ENCODE measurements at places on chromosomes 12 and 14. TPM values are rescaled to one million over a fixed set of nuclear protein-coding genes. Genes with fewer than 3 reads are reported as not detected.

DNA sequence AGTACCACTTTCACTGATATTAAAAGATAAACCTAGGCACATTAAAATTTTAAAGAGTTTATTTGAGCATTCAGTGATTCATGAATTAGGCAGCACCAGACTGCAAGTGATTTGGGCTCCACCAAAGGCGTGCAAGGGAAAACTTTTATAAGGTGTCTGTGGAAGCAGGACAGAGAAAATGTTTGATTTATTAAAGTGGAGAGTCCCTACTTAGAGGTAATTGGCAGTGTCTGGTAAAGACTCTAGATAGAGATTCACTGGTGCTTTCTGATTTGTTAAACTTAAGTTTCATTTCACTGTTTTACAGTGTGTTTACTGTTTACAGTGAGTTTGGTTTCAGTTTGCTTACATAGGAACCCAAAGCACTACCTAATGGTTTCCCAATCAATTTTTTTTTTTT, 72.8 kb downstream of the ANKS1B start:
- peak overlapping the region; percentile 60 for H3K27ac ChIP-seq
- H3K27me3 ChIP-seq, result no peaks in the 10 kb centered on the region
- H3K36me3 ChIP-seq, result no peaks in the 10 kb centered on the region

- no peak overlapping the region for H3K4me3 ChIP-seq
- H3K36me3 ChIP-seq, result no peaks in the 10 kb centered on the region
- H3K27ac ChIP-seq, result no peak overlapping the region
- no peak for DNase-seq
These were observed 7.1 kb upstream of the TBX5 start for GRCh38 chr12:114412825-114413749.

Gene RHOF
- 71.8 TPM for total RNA-seq

DNA sequence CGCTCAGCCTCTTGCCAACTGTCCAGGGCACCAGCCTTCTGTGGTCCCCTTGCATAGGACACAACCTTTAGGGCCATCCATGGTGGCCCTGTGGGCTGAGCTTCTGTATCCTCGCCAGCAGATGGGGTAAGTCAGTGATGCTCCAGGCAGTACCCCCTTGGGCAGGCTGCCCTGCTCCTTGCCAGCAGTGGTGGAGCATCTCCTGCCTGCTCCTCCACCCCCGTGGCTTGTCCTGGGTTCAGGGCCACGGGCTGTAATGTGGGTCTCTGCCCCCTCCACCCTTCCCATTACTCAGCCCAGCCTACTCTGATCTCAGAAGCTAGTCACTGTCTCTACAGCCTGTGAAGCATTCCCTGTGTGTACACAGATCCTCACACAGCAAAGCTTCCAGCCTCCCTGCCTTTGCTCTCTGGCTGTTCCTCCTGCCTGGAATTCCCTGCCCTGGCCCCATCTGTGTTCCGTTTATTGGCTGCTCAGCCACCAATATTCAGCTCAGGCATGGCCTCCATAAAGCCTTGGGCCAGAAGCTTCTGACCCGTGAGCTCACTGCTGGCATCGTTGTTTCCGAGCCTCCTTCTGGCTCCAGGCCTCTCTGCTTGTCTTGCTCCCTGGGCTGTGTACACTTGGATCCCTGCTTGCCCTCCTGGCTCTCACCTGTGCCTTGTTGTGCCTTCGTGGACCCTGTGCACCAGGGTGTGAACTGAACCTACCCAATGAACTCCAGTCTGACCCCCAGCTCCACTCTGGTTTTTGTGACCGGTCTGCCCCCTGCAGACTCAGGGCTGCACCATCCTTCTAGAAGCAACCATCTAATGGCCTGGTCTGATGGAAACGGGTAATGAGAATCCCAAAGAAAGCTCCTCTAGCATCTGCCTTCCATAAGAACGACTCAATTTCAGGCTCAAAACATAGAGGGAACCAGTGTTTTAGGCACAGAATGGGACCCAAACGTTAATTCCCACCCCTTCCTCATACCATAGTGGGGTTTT, 177.0 kb upstream of the PRMT8 start:
- H3K4me1 ChIP-seq, result no peaks in the 10 kb centered on the region
- no peak for DNase-seq
- H3K27ac ChIP-seq, result no peak overlapping the region

Gene CMA1
- not detected for total RNA-seq

Gene RNASE1
- 0.69 TPM for total RNA-seq

Gene SERPINA12
- total RNA-seq, result not detected

GRCh38 chr14:104296388-104297312, 158.3 kb downstream of the KIF26A start:
- H3K27me3 ChIP-seq, result no peaks in the 10 kb centered on the region
- DNase-seq, result no peak
- no peaks in the 10 kb centered on the region for H3K4me1 ChIP-seq
- no peak overlapping the region for H3K4me3 ChIP-seq
- H3K36me3 ChIP-seq, result no peaks in the 10 kb centered on the region
- no peak overlapping the region for H3K27ac ChIP-seq

GRCh38 chr14:30005114-30005808, 77.6 kb upstream of the PRKD1 start:
- peak; percentile 15 for DNase-seq
- H3K27ac ChIP-seq, result no peak overlapping the region
- no peaks in the 10 kb centered on the region for H3K4me1 ChIP-seq
- no peak overlapping the region for H3K4me3 ChIP-seq
- H3K36me3 ChIP-seq, result no peaks in the 10 kb centered on the region

DNA sequence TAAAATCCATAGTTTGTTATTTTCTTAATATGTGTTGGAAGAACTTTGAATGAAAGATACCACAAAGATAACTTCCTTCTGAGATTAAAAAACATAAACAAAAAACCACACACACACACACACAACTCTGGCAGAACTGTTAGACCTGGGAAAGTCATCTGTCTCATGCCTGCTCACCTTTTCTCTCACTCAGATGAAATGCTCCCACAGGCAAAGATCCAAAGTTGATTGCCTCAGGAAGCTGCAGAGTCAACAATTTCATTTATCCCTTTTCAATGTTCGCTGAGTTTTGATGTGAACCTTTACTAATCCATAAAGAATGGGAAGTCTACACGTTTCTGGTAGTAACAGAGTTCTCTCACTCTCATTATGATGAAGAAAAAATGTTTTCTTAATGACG, 112.0 kb downstream of the DENND5B start:
- no peaks in the 10 kb centered on the region for H3K4me1 ChIP-seq
- no peak for DNase-seq
- H3K4me3 ChIP-seq, result no peak overlapping the region
- H3K27me3 ChIP-seq, result no peaks in the 10 kb centered on the region

- no peaks in the 10 kb centered on the region for H3K27me3 ChIP-seq
- H3K4me1 ChIP-seq, result peaks cover 3% of the 10 kb centered on the region
- no peak overlapping the region for H3K27ac ChIP-seq
- H3K36me3 ChIP-seq, result no peaks in the 10 kb centered on the region
- H3K4me3 ChIP-seq, result no peak overlapping the region
These were observed 47.6 kb downstream of the TAOK3 start for GRCh38 chr12:118325081-118325480.

DNA sequence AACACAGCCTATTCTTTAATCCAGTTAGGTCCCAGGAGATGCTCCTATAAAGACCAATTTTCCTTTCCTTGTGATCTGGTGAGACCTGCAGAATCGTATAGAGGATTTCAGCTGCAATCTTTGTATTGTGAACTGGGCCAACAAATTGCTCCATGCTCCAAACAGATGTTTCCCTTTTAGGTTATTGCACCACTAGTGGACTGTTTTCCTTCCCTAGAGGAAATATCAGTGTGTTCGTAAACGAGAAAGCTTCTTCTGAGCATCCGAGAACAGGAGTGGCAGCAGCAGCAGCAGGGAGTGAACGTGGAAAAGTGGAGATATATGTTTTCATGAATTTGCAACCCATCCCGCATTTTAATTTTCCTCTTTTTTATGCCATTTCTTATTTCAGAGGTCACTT, 344.1 kb upstream of the PDE3A start:
- no peak overlapping the region for H3K27ac ChIP-seq
- no peaks in the 10 kb centered on the region for H3K4me1 ChIP-seq
- H3K4me3 ChIP-seq, result no peak overlapping the region
- H3K36me3 ChIP-seq, result no peaks in the 10 kb centered on the region
- no peaks in the 10 kb centered on the region for H3K27me3 ChIP-seq
- DNase-seq, result no peak

DNA sequence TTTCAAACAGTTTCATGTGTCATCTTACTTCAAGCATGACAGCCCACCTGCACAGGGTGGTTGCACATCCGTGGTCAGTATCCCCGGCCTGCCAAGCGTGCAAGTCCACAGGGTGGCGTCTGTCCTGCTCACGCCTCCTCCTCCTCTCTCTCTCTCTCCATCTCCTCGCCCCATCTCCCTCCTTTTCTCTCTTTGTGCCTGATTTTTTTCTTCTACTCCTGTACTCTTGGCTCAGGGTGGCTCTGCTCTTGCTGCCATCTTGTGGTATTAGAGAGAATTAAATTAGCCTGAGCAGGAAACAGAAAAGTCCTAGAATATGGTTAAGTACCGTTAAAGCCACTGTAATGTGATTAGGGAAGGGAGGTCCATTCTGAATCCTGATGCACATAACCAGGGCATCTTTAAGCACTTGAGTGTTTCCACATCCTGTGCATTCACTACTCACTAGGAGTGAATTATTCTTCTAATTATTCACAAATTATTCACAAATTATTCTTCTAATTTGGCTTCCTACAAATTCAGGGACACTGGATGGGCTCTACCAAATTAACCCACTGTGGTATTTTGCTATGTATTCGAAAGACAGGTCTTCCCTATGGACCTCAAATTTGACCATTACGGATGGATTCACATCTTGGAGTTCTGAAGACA, 25.5 kb upstream of the DTX1 start:
- H3K4me1 ChIP-seq, result no peaks in the 10 kb centered on the region
- H3K27me3 ChIP-seq, result peaks cover 3% of the 10 kb centered on the region
- no peak overlapping the region for H3K4me3 ChIP-seq
- no peak overlapping the region for H3K27ac ChIP-seq
- H3K36me3 ChIP-seq, result no peaks in the 10 kb centered on the region

Gene TAS2R13
- total RNA-seq, result 0.39 TPM

Gene EPYC
- total RNA-seq, result not detected

GRCh38 chr12:68428211-68428610, 96.0 kb upstream of the MDM1 start:
- no peak for DNase-seq
- H3K4me1 ChIP-seq, result peaks cover 34% of the 10 kb centered on the region
- H3K4me3 ChIP-seq, result no peak overlapping the region

DNA sequence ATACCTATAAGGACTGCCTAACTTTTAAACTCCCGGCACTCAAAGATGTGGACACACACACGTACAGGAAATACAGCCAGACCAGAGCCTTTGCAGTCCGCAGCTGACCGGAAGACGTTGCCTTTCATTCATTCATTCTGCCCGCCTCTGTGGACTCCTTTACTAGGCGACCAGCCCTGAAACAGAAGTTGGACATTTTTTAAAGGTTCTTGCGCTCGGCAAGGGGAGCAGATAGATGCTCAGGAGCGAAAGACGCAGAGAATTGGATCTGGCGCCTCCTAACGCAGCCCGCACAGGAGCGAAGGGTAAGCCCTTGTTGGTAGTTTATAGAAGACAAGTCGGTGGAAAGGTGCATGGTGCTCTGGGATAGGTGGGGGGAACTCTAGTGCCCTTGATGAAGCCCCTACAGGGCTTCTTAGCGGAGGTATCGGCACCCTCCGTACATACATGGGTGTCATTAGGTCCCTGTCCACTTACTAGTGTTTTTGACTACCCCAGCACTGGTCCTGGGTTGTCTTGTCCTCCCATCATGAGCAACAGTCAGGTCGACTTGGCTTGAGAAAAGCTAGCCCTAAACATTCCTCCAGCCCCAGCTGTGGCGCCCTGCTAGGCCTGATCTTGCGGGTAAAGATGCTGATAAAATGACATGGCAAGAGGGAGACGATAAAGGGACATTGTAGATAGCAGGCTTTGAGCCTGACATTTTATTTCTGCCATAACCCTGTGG, at the start of gene KDM2B:
Gene KDM2B (minus strand): TSS at position 65 of the 727 bp plus-strand sequence. CDS start 112 bp downstream, outside the sequence.
- H3K4me3 ChIP-seq, result peak within 1 kb of the TSS; percentile 92
- peaks cover 29% of the 10 kb centered on the region for H3K4me1 ChIP-seq
- H3K27me3 ChIP-seq, result no peaks in the 10 kb centered on the region
- no peak for DNase-seq
- H3K36me3 ChIP-seq, result no peaks in the 10 kb centered on the region

DNA sequence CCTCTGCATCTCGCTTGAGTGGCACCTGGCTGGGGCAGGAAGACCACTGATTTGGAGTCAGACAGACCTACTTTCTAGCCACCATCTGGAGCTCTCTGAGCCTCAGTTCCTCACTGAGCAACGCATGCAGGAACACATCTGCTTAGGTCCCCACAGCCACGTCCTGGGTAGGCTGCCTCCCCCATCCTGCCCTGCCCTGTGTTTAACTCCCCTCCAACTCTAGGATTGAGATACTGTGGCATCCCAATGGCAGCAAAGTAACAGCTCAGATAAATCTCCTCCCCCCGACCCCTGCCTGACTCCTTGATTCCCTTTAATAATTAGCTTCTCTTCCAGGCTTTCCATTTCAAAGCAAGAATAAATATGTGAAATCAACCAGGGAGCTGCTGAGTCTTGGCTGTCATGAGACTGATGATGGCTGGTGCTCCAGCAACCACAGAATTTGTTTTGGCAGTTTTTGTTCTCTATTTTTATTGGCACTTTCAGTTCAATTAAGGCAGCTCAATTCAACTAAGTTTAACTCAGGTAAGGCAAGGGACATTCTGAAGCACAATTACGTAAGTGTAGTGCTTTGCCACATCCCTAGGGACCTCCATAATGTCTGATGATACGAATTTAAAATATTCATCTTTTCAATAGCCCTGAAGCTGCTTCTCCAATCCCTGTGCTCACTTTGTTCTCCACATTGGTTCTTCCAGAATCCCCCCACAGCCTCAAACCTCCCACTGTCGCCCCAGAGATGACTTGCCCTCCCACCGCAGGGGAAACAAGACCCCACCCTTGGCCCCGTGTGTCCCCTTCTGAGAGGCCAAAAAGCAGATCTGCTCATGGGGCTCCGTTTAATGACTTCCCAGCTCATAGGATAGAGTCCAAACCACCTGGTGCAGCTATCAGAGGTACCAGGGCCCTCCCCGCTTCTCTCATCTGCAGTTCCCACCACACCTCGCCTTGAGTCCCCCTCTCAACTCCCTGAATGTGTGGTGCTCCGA, 58.2 kb downstream of the ESR2 start:
- DNase-seq, result no peak
- H3K36me3 ChIP-seq, result no peaks in the 10 kb centered on the region
- no peak overlapping the region for H3K27ac ChIP-seq
- H3K4me1 ChIP-seq, result no peaks in the 10 kb centered on the region
- no peak overlapping the region for H3K4me3 ChIP-seq

DNA sequence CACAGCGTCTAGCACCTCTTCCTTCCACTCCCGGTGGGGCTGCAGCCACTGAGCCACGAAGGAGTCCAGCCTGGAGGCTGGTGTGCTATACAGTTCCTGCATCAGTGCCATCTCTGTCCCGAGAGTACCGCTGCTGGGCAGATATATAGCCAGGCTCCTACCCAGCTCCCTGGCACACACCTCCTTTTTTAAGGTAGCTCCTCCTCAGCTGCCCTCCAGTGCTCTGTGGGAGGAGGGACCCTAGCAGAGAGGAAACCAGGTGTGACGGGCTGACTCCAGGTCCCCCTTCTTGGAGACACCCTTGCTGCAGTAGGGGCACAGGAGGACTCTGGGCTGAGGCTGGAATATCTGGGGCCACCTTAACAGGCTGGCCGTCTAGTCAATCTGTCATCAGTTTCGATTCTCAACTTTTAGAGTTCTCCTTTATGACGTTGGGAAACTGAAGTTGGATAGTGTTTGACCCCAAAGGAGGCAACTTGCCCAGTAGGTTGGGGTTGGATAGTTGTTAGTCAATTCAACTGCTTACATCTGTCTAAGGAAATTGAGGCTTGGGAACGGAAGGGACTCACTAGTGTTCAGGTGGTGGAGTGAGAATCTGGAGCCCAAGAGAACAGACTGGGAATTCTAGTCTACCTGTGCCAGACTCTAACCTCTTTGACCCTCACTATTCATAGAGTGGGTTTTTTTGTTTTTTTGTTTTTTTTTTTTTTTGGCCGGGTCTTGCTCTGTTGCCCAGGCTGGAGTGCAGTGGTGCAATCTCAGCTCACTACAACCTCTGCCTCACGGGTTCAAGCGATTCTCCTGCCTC, at the start of gene OASL:
Gene OASL (minus strand): TSS at position 386 of the 808 bp plus-strand sequence. CDS start 275 bp downstream, at position 111.
- H3K36me3 ChIP-seq, result no peaks in the 10 kb centered on the region
- H3K27ac ChIP-seq, result no peak within 1 kb of the TSS
- peak within 1 kb of the TSS; percentile 23 for H3K4me3 ChIP-seq

Data from Panc1 (cell line).